Stimulated activated CD8-positive, alpha-beta memory T cell treated with anti-CD3 and anti-CD28 coated beads, Interleukin-12 subunit alpha, Interleukin-12 subunit beta, amount 100 ng/mL, for 1 hour (primary cell): ENCODE measurements at places on chromosomes 16 and 17.

GRCh38 chr17:3890082-3890877, 2.6 kb downstream of the CAMKK1 start:
- no peak for DNase-seq

- peak; percentile 36 for DNase-seq
Observed at GRCh38 chr17:64599187-64599676, 62.9 kb downstream of the SMURF2 start.

- DNase-seq: peak; percentile 55
Observed at GRCh38 chr16:84952335-84953189, 58.8 kb downstream of the ZDHHC7 start.

- DNase-seq: no peak
Observed at GRCh38 chr16:66382171-66382965, 15.9 kb downstream of the CDH5 start.

- DNase-seq: no peak
Observed at GRCh38 chr17:43224146-43224705, 4.2 kb downstream of the CCDC200 start.

GRCh38 chr17:45231481-45232116, 9.9 kb downstream of the FMNL1 start:
- DNase-seq: no peak

GRCh38 chr16:66260522-66261254, 105.8 kb upstream of the CDH5 start:
- DNase-seq: no peak

DNA sequence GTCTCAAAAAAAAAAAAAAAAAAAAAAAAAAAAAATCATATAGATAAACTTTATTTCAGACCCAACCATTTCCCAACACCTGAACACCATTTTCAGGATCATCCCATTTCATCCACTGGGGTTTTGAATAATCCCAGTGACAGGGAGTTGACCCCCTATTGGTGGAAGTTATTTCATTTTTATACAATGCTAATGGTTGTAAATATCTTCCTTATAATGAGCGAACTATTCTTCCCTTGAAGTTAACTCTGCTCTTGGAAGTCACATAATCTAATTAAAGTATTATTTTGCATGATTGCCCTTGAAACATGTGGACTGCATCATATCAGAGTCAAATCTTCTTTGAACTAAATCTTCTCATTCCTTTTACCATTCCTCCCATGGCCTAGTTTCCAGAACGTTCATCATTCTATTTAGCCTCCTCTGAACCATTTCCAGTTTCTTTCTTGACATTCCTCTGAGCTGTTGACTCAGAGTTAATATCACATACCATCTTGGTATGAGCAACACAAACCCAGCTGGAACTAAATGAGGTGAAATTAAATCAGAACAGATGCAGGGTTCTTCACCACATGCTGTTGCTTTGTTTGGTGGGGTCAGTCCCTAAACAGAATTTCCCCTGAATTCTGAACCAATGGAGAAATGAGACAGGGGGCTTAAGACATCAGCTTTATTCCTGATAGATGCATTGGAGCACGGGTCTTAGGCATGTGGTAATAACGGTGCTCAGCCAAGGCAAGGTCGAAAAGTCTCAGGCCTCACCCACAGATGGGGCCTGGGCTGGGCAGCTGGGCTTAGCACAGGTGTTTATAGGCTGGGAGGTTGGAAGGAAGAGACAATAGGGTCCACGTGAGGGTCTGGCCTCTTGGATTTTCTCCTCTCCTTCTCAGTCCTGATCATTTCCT, 8.9 kb downstream of the HSD17B2 start:
- no peak for DNase-seq

GRCh38 chr17:82328141-82328993, 5.2 kb downstream of the SECTM1 start:
- no peak for DNase-seq

- no peak for DNase-seq
Observed at GRCh38 chr17:66459811-66460270, 157.4 kb downstream of the PRKCA start.

DNA sequence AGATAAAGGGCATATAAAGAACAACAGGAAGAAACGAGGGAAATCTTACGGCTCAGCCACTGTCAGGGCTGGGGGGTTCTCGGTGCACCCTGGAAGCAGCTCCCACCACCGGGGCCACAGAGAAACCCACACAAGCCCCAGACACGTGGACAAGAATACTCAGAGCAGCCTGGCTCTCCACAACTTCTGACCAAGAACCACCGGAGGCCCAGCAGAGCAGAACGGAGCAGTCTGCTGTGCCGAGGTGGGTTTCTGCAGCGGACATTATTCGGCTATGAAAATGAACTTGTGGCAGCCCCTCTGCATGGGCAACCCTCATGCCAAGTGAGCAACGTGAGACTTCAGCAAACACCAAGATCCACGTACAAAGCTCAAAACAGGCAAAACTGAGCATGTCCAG, 6.8 kb downstream of the DNASE1 start:
- DNase-seq: no peak

GRCh38 chr17:68595496-68595895, 5.7 kb downstream of the FAM20A start:
- DNase-seq: no peak

- DNase-seq: no peak
Observed at GRCh38 chr17:40956401-40957254, 10.1 kb downstream of the KRT39 start.

DNA sequence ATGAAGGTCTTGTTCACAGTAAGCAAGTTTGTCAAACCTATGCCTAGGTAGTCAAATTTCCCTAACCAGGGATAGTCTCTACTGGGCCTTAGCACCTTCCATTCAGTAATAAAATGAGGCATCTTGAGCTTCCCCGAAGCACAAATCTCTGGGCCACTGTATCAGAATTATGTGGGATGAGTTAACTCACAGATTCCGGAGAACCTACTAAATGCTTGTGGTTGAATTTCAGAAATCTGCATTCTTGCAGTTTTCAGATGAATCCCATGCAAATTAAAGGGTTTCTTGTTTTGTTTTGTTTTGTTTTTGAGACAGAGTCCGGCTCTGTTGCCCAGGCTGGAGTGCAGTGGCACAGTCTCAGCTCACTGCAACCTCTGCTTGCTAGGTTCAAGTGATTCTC, 478.8 kb upstream of the HSBP1 start:
- no peak for DNase-seq

GRCh38 chr17:42276359-42276608, at the start of gene STAT5B:
Gene STAT5B, minus strand, starts transcription at chr17:42276391. Its CDS starts 44,264 bp downstream, at chr17:42232127.
- peak; percentile 32 for DNase-seq

- no peak for DNase-seq
Observed at GRCh38 chr16:466651-467050, 41.2 kb downstream of the RAB11FIP3 start.

DNA sequence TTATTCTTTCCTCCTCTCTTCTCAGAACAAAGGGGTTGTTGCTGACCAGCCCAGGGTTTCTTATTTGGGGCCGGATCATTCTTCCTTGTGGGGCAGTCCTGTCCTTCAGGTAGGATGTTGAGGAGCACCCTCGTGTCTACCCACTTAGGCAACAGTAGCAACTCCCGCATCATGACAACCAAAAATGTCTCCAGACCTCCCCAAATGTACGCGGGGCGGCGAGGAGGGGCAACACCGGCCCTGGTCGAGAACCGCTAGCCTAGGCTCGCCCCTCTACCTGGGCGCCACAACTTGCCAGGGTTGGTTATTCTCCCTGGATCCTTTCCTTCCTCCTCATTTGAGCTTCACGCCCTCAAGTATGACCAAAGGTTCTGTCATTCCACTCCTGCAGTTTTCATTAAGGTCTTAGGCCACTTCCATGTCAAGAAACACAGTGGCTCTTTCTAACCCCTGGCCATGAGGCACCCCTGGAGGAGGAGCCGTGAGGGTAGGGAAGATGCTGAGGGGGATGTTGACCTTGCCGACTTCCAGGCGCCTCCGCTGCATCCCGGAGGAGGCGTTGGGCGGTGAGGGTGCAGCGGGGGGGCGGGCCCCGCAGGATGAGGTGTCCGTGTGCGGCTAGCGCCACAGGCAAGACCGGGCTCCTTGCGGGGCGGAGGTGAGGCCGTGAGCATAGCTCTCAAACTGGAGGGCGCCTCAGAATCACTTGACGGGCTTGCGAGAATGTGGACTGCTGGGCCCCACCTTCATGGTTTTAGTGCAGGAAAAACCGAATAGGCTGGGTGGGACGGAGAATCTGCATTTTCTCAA, 712 bp upstream of the SPECC1 start:
- no peak for DNase-seq

- DNase-seq: no peak
Observed at GRCh38 chr16:78102122-78102660, 2.7 kb downstream of the WWOX start.

DNA sequence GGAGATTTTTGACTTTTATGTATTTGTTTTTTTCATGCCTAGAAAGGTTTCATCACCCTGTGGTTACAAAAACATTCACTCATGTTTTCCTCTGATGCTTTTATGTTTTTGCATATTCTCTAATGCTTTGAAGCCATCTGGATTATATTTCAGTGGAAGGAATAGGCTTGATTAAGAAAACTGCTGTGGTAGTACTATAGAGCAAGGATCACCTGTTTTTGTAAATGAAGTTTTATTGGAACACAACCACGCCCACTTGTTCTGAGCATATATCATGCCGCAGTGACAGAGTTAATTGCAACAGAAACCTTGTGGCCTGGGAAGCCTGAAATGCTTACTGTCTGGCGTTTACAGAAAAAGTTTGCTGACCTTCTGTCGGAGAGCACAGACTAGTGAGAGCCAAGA, 11.5 kb downstream of the COX10 start:
- no peak for DNase-seq

- DNase-seq: no peak
Observed at GRCh38 chr17:1267471-1267943, 2.7 kb upstream of the BHLHA9 start.

GRCh38 chr17:1177016-1177700, 2.6 kb downstream of the ABR start:
- no peak for DNase-seq

- DNase-seq: no peak
Observed at GRCh38 chr16:9177861-9178260, 86.4 kb downstream of the HAPSTR1 start.

- DNase-seq: no peak
Observed at GRCh38 chr17:50037321-50038107, 18.4 kb upstream of the ITGA3 start.

DNA sequence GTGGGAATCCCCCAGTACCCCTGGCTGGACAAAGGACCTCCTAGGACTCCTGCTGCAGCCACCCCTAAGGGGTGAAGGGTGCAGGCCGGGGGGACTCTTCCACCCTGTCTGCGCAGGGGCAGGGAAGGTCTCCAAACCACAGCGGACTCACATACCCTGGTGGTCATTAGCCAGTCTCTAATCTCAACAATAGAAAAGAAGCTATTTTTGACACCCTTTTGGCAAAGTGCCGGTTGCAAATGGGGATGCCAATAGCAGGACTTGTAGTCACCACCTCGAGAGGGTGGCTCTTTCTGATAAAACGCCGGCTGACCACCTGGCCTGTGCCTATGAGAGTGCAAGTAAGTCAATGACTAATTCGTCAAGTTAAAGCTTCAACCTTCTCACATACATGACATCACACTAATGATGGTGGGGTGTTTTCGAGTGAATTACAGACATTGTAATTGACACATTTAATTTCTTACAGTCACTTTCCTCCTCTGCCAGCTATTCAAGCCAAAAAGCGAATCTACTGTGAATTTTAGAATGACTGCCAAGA, 23.1 kb upstream of the DNAH17 start:
- no peak for DNase-seq

- DNase-seq: no peak
Observed at GRCh38 chr16:67534431-67534830, 5.8 kb downstream of the RIPOR1 start.

- peak; percentile 90 for DNase-seq
Observed at GRCh38 chr17:81911277-81911961, at the start of gene PCYT2. Gene PCYT2, minus strand, starts transcription at chr17:81911399. Its CDS starts 44 bp downstream, at chr17:81911355.
